ENCODE measurements at places on chromosomes 16 and 17.

GRCh38 chr16:20051611-20052010, 22.1 kb downstream of the GPR139 start:
- H3K4me3 ChIP-seq = no peak overlapping the region
- H3K27me3 ChIP-seq = no peaks in the 10 kb centered on the region
- no peak overlapping the region for H3K27ac ChIP-seq

DNA sequence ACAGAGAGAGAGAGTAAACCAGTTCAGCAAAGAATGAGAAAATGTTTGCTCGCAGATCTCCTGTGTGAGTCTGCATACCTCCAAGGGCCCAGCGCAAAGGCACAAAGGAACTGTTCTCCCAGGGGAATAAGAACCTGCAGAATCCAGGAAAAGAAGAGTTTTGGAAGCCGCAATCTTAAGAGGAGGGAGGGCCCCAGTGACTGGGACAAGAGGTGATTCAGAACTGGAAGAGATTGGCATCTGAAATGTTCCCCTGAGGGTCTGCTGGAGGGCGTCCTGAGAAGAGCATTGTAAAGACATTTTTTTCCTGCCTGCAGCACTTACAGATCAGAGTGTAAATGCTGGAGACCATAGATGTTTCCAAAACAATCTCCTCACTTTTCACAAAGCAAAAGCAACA, 6.1 kb downstream of the ATMIN start:
- no peak overlapping the region for H3K4me3 ChIP-seq
- no peak overlapping the region for H3K27ac ChIP-seq
- peaks cover 57% of the 10 kb centered on the region for H3K36me3 ChIP-seq
- H3K4me1 ChIP-seq = peaks cover 10% of the 10 kb centered on the region
- no peak for DNase-seq

GRCh38 chr17:41870627-41871026, 5.4 kb upstream of the KLHL11 start:
- peaks cover under 1% of the 10 kb centered on the region for H3K4me1 ChIP-seq
- H3K27me3 ChIP-seq = no peaks in the 10 kb centered on the region
- no peak for DNase-seq

- H3K27me3 ChIP-seq = no peaks in the 10 kb centered on the region
- no peaks in the 10 kb centered on the region for H3K36me3 ChIP-seq
- peaks cover 6% of the 10 kb centered on the region for H3K4me1 ChIP-seq
- no peak overlapping the region for H3K27ac ChIP-seq
- no peak for DNase-seq
Observed at GRCh38 chr17:27743281-27743885, 56.9 kb downstream of the NOS2 start.

DNA sequence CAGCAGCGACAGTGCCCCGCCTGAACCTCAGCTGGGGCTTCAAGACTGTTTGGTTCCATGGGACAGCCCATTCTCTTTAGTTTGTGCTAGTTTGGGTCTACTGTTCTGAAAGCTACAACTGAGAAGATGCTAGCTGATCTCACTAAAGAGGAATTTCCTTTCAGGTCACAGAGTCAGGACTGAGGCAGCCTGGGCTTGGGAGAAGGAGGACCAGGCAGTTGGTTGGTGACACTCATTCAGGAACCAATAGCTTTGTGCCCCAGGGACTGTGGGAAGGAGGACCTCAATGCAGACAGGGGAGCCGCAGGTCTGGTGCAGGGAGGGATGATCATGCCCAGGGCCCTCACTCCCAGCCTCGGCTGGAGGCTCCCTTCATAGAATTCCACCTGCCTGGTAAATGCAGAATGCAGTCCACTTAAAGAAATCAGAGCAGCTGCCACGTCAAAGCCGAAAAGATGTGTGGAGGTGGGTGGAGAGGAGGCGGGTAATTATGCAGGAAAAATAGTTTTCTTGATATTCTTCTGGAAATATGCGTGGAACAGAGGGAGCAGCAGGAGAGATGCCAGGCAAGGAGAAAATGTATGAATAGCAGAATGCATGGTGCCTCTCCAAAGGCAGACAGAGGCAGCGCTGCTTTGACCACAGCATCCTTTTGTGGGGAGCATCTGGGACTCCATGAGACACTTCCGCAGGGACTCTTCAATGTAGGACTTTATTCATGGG, 32.6 kb upstream of the ZFP90 start:
- no peak overlapping the region for H3K4me3 ChIP-seq
- DNase-seq = no peak
- no peaks in the 10 kb centered on the region for H3K36me3 ChIP-seq
- peaks cover 6% of the 10 kb centered on the region for H3K4me1 ChIP-seq
- no peak overlapping the region for H3K27ac ChIP-seq
- peaks cover 30% of the 10 kb centered on the region for H3K27me3 ChIP-seq

GRCh38 chr16:855471-855870, 54.9 kb upstream of the GNG13 start:
- no peaks in the 10 kb centered on the region for H3K27me3 ChIP-seq
- no peaks in the 10 kb centered on the region for H3K36me3 ChIP-seq
- H3K4me1 ChIP-seq = no peaks in the 10 kb centered on the region
- H3K4me3 ChIP-seq = no peak overlapping the region
- DNase-seq = no peak
- no peak overlapping the region for H3K27ac ChIP-seq
